HAP-1 (cell line): ENCODE measurements at places on chromosomes 11 and 22.

DNA sequence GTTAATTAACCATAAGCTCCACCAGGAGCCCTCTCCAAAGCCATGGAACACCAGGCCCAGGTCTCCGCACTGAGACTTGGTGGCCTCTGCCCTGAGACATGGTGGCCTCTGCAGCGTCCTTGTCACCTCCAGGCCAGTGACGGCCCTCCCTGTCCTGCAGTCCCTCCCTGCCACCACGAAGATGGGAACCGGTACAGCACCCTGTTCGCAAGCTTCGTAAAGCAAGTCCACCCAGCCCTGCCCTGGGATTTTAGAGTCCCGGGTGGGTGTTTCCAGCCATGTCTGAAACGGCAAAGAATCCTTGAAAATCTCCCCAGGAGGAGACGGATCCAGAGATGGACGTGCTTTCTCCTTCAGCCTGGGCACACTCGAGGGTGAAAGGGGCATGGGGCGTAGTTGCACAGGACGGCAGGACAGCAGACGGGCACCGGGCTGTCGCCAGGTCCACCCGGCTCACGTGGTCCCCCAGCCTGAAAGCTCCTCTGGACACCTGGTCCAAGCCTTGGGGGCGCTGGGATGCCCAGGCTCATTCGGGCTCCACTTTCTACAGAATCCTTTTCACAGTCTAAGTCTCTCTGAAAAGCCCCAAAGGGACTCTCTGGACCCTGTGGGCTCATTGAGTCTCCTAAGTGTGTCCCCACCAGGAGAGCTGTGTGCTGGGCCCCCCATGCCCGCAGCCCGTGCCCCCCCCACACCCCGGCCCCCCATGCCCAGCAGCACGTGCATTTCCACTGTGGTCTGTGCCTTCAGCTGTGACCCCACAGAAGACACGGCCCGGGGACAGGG, 456.2 kb downstream of the BRD1 start:
- DNase-seq: no peak

DNA sequence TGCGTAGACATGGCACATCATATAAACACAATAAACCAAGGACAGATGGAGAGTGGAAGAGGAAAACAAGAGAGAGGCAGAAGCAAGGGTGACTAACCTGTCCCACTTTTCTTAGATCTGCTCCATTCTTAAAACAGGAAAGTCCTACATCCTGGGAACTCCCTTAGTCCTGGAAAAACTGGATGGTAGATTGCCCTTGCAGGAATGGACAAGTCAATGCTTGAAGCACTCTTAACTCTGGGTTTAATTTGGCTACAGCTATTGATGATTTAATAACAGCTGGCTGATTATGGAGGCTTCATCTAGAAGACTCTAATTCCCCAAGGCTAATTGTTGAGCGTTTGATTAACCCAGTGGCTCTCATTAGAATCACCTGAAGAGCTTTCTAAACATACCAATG, 258.8 kb downstream of the MIAT start:
- no peak for DNase-seq

DNA sequence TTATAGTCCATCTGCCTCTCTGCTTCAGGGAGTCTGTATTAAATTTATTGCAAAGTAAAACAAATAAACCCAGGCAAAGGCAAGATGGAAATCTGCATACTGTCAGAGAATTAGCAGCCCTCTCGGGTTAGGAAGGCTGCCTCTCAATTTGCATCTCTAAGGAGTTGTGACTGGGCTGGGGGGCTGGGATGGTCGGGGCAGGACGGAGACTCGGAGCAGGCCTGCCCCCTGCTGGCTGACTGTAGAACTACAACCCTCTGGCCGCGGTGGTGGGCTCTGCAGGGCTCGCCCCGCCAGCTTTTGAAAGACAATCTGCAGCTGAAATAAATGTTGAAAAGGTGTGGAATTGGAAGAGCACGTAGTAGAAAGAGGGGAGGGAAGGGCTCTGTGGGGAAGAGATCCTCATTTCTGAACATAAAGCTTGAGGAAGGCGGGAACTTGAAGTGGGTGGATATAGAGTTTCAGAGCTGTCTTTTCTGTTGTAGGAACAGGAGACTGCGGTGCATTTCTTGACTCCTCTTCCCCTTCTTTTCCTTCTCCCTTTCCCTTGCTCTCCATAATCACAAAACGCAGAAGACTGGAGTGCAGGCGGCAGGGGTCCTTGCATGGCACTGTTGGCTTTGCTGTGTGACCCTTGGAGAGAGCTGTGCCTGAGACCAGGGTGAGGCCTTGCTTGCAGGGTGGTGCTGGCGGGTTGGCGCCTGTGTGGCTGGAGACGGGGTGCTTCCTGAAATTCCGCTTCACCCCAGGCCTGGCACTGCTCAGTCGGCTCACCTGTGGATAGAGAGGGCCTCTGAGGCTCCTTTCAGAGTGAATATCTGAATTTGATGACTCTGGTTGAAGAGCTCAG, 22.6 kb upstream of the PKNOX2 start:
- DNase-seq: peak; percentile 95

GRCh38 chr11:110089617-110090282, 3.4 kb upstream of the ZC3H12C start:
- no peak for DNase-seq

DNA sequence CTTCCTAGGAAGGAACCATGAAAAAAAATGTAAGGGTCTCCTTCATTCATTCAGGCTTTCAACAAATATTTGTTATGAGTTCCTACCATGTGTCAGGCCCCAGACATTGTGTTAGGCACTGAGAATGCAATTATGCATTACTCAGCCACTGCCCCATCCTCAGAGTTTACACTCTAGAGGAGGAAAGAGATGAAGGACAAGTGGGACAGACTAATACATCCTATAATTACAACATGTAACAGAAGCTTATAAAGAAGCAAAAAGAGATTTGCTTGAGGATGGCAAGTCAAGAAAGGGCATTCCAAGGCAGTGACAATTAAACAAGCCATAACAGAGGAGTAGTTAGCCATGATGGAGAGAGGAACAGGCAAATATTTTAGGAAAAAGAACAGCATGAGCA, 78.6 kb downstream of the FAM168A start:
- DNase-seq: no peak

DNA sequence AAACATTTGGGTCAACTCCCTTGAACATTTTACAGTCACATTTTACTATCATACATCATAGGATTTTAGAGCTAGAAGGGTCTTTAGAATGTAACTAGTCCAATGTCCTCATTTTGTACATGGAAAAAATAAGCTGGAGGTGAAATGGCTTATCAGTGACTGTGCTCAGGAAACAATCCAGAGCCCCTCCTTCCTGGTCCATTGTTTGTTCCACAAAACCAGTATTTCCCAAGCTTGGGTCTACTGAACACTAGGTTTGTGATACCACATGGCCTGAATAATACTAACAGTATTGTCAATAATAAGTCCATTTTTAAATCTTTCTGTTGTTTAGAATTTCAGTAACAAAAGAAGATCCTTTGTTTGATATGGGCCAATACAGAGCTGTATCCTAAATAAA, 27.1 kb downstream of the PDGFD start:
- no peak for DNase-seq

- DNase-seq: no peak
These were observed 176.6 kb downstream of the ADAMTS15 start for GRCh38 chr11:130624971-130625544.

DNA sequence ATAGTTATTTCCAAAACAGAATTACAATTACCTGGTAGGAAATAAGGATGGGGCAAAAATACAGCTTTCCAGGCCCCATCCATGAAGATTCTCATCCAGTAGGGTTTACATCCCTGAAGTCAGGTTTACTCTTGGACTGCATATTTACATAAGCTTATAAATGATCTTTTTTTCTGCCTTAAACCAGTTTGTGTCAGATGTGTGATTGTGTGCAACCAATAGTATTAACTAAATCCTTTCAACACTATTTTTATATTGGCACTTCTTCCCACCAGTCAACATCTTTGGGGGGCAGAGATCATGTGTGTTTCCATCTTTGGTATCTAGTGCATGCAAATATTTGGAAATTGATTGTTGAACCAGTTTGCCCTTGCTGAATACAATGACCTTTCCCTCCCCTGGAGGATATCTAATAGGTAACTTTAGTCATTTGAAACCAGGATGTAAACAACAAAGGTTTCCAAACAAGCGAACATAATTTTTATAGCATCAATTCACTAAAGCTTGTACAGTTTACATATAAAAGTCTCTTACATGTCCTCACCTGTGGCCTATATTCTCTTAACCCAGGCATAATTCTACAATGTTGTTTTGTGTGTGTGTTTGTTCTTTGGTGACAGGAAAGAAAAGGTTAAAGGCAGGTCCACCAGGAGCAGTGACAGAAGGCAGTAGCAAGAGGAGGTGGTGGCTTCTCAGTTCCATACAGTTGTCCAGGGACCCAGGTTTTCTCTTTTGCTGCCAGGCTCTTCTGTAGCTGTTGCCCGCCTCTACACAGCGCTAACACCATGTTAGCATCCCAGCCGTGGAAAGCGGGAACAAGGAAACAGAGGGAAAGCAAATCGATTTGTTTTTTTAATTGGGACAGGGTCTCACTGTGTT, 1.7 kb upstream of the ME3 start:
- no peak for DNase-seq

- no peak for DNase-seq
These were observed 1356.2 kb downstream of the FAM181B start for GRCh38 chr11:81377418-81377817.

DNA sequence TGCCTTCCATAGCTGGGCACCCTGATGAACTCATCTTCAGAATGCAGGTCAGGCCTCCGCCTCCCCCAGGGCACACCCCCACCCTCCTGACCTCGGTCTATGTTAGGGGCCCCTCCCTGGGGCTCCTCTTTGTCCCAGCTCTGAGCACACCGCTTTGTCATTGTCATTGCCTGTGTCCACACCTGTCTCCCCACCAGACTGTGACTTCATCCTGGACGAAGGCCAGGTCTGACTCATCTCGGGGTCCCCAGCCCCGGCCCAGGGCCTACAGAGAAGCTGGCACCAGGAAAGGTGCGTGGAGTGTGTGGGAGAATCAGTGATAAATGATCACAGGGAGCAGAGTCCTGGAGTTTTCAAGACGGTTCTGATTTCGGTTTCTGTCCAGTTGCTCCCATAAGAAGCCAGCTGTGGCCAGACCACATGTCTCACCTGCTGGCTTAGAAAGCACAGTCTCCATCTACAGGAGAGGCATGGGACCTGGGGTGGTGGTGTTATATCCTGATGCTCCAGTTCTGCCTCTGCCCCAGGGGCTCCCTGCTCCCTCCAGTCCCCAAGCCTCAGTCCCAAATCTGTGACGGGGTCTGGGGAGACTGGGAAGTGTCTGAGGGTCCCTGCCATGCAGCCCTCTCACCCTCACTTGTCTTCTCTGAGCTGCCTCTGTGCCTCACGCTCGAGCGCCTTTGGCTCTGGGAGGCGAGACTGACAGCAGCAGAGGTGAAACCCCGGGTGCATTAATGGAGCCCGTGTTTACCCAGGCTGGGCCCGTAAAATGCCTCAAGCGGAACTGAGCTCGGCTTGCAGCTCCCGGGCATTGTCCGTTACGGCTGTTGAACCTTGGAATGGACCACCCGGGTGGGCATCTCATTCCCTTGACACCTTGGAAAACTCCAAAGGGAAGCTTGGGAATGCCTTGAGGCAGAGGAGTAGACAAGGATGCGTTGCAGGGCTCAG, 85.5 kb upstream of the WNT11 start:
- DNase-seq: no peak

DNA sequence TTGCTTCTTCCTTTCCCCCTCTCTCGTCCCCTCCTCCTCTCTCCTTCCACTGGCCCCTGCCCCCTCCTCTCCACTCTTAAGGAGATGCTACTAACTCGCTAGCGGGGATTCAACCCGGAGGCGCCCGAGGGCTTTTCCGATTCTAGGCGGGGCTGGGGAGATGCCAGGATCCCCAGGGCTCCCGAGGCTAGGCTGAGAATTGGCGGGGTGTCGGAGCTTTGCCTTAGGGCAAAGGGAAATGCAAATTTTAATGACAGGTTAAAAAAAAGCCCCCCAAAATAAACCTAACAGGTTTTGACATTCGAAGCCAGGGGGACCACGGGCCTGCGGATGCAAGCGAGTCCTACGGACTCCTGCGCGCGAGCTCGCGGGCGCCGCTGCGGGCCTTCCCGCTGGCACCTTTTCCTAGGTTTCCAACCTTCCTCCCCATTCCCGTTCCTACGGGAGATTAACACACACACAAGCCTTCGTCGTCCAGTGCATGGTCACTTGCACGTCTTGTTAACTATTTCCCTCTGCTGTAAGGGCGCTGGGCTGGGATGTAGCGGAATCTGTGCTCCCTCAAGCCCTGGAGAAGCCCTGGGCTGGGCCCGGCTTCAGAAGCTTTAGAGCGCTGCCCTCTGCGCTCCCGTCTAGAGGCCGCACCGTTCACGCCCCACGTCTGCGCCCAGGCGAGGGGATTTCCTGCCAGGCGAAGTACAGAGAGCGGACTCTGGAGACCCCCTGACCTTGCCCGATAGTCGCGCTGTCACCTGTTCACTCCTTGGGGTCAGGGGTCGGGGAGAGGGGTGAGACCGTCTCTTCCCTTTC, 729 bp upstream of the ALX4 start:
- peak; percentile 51 for DNase-seq

- DNase-seq: no peak
These were observed 17.3 kb downstream of the GALNT18 start for GRCh38 chr11:11604370-11604990.

GRCh38 chr22:36244522-36245391, 5.4 kb upstream of the APOL2 start:
- no peak for DNase-seq

- peak; percentile 72 for DNase-seq
These were observed at the start of gene B4GALNT4 for GRCh38 chr11:369336-370018. B4GALNT4 (plus strand) TSS chr11:369499; CDS start chr11:369804, 305 bp downstream.

DNA sequence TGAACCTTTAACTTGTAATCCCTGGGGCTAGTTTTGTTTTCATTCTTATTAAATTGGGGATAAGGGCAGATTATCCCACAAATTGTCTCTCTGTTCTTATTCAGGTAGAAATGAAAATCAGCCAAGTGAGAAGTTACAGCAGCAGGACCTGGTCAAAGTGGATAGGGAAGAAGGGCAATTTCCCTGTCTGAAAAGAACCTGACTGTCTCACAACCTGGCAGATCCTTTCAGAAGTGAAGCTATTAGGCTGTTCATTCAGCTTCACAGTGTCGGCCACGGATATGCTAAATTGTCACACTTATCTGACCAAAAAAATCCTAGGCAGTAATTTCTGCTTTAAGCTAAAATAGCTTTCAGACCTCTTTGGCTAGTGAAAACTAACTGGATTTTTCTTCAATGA, 712.6 kb upstream of the ANO5 start:
- no peak for DNase-seq

- DNase-seq: no peak
These were observed 7.8 kb downstream of the KIRREL3 start for GRCh38 chr11:126992804-126993111.

GRCh38 chr11:47445840-47446239, 3.1 kb downstream of the RAPSN start:
- no peak for DNase-seq

GRCh38 chr11:31822175-31822926, 11.2 kb upstream of the PAX6 start:
- DNase-seq: no peak

GRCh38 chr11:6544921-6545850, 48.1 kb downstream of the DNHD1 start:
- DNase-seq: no peak

GRCh38 chr22:19942157-19943081, 801 bp upstream of the TXNRD2 start:
- DNase-seq: peak; percentile 50

DNA sequence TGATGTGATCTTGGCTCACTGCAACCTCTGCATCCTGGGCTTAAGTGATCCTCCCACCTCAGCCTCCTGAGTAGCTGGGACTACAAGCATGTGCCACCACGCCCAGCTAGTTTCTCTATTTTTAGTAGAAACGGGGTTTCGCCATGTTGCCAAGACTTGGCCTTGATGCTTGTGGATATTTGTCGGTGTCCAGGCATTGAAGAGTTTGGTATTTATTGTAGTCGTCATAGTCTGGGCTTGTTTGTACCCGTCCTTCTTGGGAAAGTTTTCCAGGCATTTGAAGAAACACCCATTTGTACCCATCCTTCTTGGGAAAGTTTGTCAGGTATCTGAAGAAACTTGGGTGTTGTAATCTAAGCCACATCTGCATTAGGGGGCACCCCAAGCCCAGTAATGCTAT, 28.7 kb downstream of the FCHSD2 start:
- DNase-seq: no peak
